Heart right ventricle (tissue), 16 donors: ENCODE measurements at places on chromosomes 2 and 18. TPM values are rescaled to one million over a fixed set of nuclear protein-coding genes. Genes with fewer than 3 reads are reported as not detected.

- no peak overlapping the region for H3K4me3 ChIP-seq
- no peak overlapping the region for H3K27ac ChIP-seq
Measured at GRCh38 chr2:2028041-2028440, 283.7 kb upstream of the PXDN start.

GRB14 gene
- 25.8 TPM for total RNA-seq

PTPN2 gene
- total RNA-seq = 19.5 TPM

- no peaks in the 10 kb centered on the region for H3K27me3 ChIP-seq
- H3K4me3 ChIP-seq = no peak overlapping the region
- no peak for DNase-seq
Measured at GRCh38 chr2:24875272-24875671, 44.8 kb downstream of the ADCY3 start.

RBM45 gene
- total RNA-seq = 4.4 TPM

DNA sequence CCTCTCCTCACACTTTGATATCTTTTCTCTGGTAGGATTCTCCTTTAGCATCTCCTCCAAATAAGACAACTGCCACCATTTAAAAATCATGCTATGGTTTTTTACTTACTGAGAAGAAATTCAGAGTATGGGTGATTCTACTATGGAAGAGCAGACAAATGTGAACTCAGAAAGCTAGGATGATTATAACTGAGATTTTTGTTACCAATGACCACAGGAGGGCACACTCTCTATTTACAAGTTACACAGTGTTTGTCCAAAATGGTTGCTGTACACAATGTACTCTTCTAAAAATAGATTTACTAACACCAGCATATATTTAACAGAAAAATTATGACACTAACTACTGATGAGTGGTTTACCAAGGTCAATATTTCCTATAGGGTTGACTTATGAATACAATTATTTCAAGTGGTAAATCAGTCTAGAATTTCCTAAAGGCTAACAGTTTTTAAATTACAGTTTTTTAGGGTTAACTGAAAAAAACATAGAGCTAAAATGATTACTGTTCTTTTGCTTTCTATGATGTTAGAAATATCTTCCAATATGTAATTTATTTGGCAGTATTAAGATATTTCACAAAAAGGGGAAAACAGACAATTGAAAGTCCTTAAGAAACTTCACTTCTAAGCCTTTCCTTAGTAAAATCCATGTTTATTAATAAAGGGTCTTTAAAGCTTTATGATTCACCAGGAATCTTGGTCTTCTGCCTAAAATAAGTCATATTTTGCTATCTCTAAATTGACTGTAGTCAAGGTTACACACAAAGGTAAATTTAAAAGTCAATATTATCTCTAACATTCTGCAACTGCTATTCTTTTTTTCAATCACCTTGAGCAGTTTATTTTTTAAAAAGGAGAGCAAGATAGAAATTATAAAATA is 57.2 kb downstream of the MAP4K3 start:
- H3K27ac ChIP-seq = peak overlapping the region; percentile 28
- peaks cover 53% of the 10 kb centered on the region for H3K4me1 ChIP-seq
- no peaks in the 10 kb centered on the region for H3K36me3 ChIP-seq
- no peaks in the 10 kb centered on the region for H3K27me3 ChIP-seq

KIF1A gene
- 12.7 TPM for total RNA-seq

GRCh38 chr2:100289020-100289419 is 33.3 kb downstream of the LONRF2 start:
- no peak overlapping the region for H3K4me3 ChIP-seq
- no peaks in the 10 kb centered on the region for H3K36me3 ChIP-seq
- DNase-seq = no peak
- no peaks in the 10 kb centered on the region for H3K27me3 ChIP-seq
- H3K27ac ChIP-seq = no peak overlapping the region
- no peaks in the 10 kb centered on the region for H3K4me1 ChIP-seq

DNA sequence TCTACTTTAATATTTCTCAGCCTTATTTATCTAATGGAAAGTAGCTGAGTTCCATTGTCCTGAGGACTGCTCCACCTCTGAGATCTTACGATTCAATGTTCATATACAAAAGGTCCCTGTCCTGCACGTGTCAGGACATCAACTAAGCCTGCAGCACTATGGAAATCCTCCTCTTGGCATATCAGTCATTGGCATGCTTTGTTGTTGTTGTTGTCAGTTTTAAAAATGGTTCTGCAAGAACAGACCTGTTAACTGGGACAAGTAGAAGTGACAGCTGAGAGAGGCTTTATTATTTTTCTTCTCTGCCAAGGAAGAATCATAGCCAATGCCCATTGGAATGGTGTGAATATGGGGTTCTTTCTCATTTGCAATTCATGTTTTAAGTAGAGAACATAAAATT is 450.1 kb upstream of the PKDCC start:
- no peak overlapping the region for H3K4me3 ChIP-seq
- peaks cover 23% of the 10 kb centered on the region for H3K4me1 ChIP-seq
- H3K27ac ChIP-seq = peak overlapping the region; percentile 68
- no peaks in the 10 kb centered on the region for H3K36me3 ChIP-seq
- DNase-seq = no peak
- no peaks in the 10 kb centered on the region for H3K27me3 ChIP-seq

- no peak overlapping the region for H3K27ac ChIP-seq
- no peaks in the 10 kb centered on the region for H3K27me3 ChIP-seq
- no peak overlapping the region for H3K4me3 ChIP-seq
- no peak for DNase-seq
Measured at GRCh38 chr2:181185421-181185820, 205.0 kb downstream of the UBE2E3 start.

DNA sequence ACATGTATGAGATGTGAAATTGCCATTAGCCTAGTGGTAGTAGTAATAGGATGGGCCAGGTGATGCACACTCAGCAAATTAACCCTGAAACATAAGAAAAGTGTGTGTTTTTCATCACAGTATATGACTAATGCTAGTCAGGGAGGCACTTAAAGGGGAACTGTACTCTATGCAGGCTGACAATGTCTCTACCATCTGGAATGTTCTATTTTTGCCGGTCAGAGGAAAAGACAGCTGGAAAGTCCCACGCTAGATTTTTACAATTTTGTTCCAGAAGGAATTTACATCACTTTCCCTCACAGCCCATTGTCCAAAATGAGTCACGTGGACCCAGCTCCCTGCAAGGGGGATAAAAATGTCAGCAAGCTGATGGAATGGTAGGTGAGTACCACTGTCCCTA is 746.3 kb upstream of the CHAC2 start:
- H3K4me1 ChIP-seq = peaks cover 7% of the 10 kb centered on the region
- H3K4me3 ChIP-seq = no peak overlapping the region
- H3K36me3 ChIP-seq = no peaks in the 10 kb centered on the region
- DNase-seq = no peak
- H3K27me3 ChIP-seq = no peaks in the 10 kb centered on the region
- H3K27ac ChIP-seq = no peak overlapping the region
